Stimulated activated CD4-positive, alpha-beta T cell treated with anti-CD3 and anti-CD28 coated beads, TNF-alpha, amount 100 ng/mL, for 1 hour (primary cell): ENCODE measurements at places on chromosomes 6 and 20.

- DNase-seq = no peak
These were observed 408 bp downstream of the PTCHD4 start for GRCh38 chr6:48110436-48111142.

GRCh38 chr20:7716286-7716972, 223.8 kb downstream of the HAO1 start:
- no peak for DNase-seq

GRCh38 chr20:18218280-18218679, 70.0 kb upstream of the ZNF133 start:
- no peak for DNase-seq

DNA sequence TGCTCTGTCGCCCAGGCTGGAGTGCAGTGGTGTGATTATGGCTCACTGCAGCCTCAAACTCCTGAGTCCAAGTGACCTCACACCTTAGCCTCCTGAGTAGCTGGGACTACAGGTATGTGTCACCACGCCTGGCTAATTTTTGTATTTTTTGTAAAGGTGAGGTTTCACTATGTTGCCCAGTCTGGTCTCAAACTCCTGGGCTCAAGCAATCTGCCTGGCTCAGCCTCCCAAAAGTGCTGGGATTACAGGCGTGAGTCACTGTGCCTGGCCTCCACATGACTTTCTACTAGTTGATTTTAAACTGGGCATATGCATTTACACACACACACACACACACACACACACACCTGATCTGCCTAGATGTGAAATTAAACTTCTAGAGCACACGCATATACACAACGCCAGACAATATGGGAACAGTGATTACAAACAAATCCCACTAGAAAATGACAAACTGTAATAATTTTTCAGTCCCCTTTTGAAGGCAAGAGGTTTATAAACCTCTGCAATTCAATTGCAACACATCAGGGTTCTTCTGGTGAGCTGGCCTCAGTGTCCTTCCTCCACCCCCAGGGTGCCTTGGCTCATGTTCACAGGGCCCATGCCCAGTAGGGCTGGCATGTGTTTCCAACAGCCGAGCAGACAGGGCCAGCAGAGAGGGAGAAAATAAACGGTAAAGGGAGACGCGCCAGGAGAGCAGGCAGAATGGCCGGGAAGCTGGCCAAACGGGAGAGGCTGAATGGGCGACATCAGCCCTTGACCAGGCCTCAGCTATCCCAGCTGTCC, 31.2 kb downstream of the PARD6B start:
- no peak for DNase-seq

DNA sequence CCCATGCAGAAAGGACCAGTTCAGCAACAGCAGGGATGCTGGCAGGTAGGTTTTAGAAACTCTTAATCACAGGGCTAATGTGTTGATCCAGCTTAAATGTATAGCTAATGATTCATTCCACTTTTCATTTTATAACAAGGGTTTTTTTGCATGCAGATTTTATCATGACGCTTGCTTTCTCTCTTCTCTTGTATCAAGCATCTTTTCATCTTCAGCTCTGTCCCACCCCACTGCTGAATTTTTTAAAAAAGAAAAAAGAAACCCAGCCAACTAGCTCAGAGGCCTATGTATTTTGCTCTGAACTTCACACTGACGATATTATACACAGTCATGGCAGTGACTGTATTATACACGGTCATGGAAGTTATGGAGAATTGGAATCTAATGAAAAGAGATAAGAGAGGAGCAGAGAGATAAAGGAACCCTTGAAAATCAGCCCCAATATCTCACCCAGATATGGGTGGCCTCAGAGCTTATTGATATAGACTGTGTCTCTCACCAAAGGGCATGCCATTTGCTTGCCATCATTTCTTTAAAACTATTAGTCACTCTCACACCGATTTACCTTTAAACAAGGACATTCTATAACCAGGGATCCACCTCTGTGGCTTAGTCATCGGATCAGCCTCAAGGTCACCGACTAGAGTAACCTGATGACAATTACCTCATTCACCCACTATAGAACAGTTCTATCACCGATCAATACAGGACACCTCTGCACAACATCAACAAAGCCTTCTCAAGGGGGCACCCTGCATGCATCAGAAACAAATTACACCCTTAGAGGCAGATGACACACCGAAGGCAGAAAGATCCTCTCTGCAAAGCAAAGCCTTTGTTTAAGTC, 222.0 kb downstream of the ATXN1 start:
- DNase-seq = no peak

DNA sequence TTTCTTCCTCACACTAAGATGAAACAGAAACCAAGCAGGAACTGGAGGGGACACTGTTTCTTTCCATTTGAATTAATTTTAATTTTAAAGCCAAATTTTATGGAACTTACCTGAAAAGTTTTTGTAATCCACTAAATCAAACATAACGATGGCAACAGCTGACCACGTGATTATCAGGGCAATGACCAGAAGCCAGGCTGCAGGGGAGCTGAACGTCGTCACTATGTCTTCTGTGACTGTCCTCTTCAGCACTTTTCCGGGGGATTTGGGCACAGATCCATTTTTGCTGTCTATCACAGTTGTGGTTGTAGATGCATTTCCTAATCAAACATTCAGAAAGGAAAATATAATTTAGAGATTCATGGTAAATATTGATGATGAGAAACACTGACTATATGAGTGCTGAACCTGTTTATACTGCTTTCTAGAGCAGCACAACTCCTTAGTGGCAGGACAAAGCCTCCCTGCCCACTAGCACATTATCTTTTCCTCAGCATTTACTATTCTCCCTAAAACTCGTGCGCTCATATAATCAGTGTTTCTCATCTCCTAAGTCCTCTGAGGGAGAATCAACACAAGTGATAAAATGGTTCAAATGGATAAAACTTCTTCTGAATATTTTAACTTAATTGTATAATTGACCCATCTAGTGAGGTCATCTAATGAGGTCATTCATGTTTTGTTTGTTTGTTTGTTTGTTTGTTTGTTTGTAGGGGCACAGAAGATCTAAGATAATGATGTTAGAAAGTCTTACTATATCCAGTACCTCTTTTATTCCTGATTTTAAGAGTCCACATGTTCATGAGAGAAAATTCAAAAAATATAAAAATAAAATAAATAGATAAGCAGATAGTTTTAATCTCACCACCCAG, 65.7 kb downstream of the TRDN start:
- DNase-seq = no peak

GRCh38 chr6:163670336-163670735, 255.8 kb downstream of the QKI start:
- no peak for DNase-seq
